ENCODE measurements at places on chromosomes 12 and 14. TPM values are rescaled to one million over a fixed set of nuclear protein-coding genes. Genes with fewer than 3 reads are reported as not detected.

The PTPRQ gene
- total RNA-seq = not detected

The FBXW8 gene
- 7.3 TPM for total RNA-seq

The CLEC4D gene
- not detected for total RNA-seq

The TSPAN11 gene
- total RNA-seq = not detected

The MAP1LC3B2 gene
- 1.5 TPM for total RNA-seq

The KRT78 gene
- total RNA-seq = not detected

DNA sequence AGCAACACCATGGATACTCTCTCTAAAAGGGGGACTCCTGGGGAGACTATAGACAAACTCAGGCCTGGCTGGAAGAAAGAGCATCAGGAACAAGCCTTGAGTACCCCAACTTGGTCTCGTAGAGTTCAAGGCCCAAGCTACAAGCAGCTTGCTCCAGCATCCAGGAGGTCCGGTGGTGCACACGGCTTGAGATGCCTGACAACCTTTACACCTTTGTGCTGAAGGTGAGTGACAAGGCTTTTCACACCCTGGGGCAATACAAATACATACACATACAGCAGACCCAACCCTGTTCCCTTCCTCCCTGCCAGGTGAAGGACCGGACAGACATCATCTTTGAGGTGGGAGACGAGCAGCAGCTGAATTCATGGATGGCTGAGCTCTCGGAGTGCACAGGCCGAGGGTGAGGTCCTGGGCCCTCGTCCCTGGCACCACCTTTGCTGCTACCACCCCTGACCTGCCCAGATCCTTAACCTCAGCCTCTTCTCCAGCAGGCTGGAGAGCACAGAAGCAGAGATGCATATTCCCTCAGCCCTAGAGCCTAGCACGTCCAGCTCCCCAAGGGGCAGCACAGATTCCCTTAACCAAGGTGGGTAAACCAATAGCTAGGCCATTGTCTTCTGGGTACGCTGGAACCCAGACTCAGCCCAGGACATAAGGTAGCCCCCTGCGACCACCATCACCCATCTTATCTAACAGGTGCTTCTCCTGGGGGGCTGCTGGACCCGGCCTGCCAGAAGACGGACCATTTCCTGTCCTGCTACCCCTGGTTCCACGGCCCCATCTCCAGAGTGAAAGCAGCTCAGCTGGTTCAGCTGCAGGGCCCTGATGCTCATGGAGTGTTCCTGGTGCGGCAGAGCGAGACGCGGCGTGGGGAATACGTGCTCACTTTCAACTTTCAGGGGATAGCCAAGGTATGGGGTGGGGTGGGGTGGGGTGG is 41.2 kb downstream of the SH2B3 start:
- peak overlapping the region; percentile 74 for H3K27ac ChIP-seq
- DNase-seq = no peak
- peaks cover 69% of the 10 kb centered on the region for H3K4me1 ChIP-seq
- no peaks in the 10 kb centered on the region for H3K27me3 ChIP-seq
- no peak overlapping the region for H3K4me3 ChIP-seq
- peaks cover 70% of the 10 kb centered on the region for H3K36me3 ChIP-seq

GRCh38 chr14:68679746-68680467 is 113.0 kb downstream of the ZFP36L1 start:
- H3K27me3 ChIP-seq = no peaks in the 10 kb centered on the region
- peaks cover 43% of the 10 kb centered on the region for H3K4me1 ChIP-seq
- no peak for DNase-seq

DNA sequence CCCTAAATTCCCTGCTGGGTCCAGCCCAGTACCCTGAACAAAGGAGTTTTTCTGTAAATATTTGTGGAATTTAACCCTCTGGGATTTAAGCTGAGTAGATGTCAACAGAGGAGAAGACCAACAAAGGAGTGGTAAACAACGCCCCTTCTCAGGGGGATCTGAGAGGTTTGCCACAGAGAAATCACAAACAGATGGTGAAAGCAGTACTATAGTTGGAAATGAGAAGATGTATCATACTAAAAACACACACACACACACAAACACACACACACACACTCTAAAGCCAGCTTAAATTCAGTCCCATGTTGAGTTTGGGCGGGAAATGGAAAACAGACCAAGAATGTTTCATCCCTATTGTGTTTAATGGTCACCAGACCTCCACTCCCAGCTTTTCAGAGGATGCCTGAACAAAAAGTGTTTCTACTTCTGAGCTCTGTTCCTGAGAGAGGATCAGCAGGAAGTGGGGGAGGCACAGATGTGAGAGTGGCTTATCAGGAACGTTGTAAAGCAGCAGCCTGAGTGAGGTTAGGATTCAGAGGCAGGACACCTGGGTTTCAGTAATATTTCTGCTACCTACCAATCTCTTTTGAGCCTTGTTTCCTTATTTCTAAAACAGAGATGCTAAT is 3.2 kb downstream of the BIN2 start:
- H3K27ac ChIP-seq = peak overlapping the region; percentile 72
- H3K36me3 ChIP-seq = peaks cover 30% of the 10 kb centered on the region
- no peaks in the 10 kb centered on the region for H3K27me3 ChIP-seq
- peak overlapping the region; percentile 82 for H3K4me3 ChIP-seq
- peak; percentile 62 for DNase-seq

Data from CD4-positive, alpha-beta T cell (primary cell).